ENCODE measurements at places on chromosomes 13 and 19. TPM values are rescaled to one million over a fixed set of nuclear protein-coding genes. Genes with fewer than 3 reads are reported as not detected.

The ZNF430 gene
- total RNA-seq, result 9.9 TPM

The FGF22 gene
- total RNA-seq, result 0.12 TPM

The CEACAM4 gene
- total RNA-seq, result 0.24 TPM

The RASIP1 gene
- 7.3 TPM for total RNA-seq

The ZNF536 gene
- total RNA-seq, result 0.20 TPM

The NANOS3 gene
- not detected for total RNA-seq

The ZNF443 gene
- total RNA-seq, result 3.4 TPM

The ANKLE1 gene
- 0.04 TPM for total RNA-seq

The MLLT1 gene
- total RNA-seq, result 27.5 TPM

The APC2 gene
- 0.48 TPM for total RNA-seq

The LENG8 gene
- 38.5 TPM for total RNA-seq

The PRTN3 gene
- total RNA-seq, result not detected

The GPR4 gene
- 0.56 TPM for total RNA-seq

The ATP11A gene
- total RNA-seq, result 16.7 TPM

The APOC1 gene
- 4.7 TPM for total RNA-seq

The KIR2DL3 gene
- not detected for total RNA-seq

The GNA15 gene
- total RNA-seq, result 105 TPM

The SIGLEC14 gene
- 0.80 TPM for total RNA-seq

The ZNF534 gene
- total RNA-seq, result not detected

The GRK1 gene
- total RNA-seq, result not detected

The LENG1 gene
- total RNA-seq, result 3.7 TPM

The PNPLA6 gene
- 48.1 TPM for total RNA-seq

The FUT1 gene
- 6.1 TPM for total RNA-seq

The HIF3A gene
- 4.0 TPM for total RNA-seq

The MEF2B gene
- 1.4 TPM for total RNA-seq
